Large intestine (tissue), 12 donors: ENCODE measurements at places on chromosomes 16 and 17. TPM values are rescaled to one million over a fixed set of nuclear protein-coding genes. Genes with fewer than 3 reads are reported as not detected.

DNA sequence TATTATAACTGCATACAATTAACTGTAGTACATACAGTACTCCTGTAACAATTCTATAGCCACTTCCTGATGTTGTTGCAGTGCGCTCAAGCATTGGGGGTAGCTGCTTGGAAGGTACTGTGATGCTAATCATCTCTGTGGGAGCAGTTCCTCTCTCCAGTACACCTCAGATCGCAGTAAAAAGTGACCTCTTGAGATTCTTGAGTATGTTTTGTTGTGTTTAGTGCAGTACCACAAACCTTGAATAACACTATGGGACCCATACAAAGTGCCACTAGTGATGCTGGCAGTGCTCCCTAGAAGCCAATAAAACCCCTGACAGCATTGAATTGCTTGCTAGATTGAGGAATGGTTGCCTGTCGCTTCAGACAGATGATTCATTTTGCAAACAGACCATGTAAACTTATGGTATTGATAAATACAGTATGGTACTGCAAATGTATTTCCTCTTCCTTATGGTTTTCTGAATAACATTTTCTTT, 193.0 kb downstream of the SPECC1 start:
- DNase-seq, result no peak

DNA sequence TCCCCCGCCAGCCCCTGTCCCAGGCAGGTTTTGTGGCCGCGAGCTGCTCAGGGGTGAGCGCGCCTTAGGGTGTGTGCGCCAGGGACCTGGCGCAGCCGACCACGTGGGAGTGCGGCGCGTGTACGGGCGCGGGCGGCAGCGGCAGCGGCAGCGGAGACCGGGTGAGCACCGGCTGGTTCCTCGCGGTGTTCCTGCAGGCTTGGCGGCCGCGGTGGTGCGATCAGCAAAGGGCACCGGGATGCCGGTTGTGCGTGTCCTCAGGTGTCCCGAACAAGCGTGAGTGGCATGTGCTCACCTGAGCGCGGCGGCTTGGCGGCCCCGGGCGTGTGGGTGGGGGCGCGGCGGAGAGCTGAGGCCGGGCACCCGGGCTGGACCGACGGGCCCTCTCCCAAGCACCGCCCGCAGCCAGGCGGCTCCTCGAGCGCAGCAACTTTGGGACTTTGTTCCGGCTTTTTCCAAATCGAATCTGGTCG, 381 bp upstream of the HSD11B2 start:
- no peak for DNase-seq

DNA sequence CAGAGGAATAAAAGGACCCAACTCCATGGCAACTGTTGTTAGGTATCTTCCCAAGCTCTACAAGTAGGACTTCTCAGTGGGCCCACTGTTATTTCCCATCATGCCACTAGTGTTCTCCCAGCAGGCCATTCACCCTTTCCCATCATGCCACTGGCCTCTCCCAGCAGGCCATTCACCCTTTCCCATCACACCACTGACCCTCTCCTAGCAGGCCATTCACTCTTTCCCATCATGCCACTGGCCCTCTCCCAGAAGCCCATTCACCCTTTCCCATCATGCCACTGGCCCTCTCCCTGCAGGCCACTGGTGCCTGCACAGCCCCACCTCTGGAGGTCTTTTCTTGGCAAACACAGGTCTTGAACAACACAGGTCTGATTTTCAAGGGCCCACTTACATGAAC, 36.3 kb downstream of the IFT140 start:
- no peak for DNase-seq

- peak; percentile 88 for DNase-seq
These were observed 29.4 kb upstream of the SUPT4H1 start for GRCh38 chr17:58381124-58382035.

GRCh38 chr16:4328046-4328781, 12.3 kb downstream of the GLIS2 start:
- DNase-seq, result peak; percentile 86

DNA sequence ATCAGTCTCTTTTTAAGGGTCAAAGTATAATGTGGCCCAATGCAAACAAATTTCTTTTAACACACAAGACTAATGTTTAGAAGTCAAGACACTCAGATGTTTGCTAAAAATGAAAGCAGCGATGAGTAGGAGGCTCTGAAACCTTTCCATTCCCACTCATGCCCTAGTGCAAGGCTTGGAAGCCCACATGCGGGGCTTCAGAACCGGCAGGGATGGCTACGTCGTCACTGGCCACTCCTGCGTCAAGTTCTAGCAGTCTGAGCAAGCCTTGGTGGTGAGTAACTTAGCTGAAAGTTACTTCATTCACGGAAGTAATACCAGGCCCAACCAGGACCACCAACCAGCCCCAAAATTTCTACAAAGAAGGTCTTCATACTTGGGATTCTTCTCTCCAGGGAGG, 14.8 kb upstream of the TMED6 start:
- DNase-seq, result no peak

DNA sequence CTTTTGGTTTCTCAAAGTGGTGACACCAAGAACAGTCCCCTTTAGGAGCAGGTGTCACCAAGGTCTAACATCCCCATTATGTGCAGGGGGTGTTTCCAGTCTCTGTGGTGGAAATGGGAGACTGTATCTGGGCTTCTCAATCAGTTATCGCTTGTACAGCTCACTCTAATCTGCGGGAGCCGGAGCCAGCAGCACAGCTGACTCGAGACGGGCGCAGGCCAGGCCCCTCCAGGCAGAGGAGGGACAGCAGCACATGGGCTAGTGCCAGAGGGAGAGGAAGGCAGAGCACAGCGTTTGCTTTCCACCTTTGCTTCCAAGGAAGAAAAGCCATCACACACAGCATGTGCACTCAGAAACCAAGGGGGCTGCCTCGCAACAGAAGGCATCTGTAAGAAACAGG, 91.2 kb upstream of the CREBBP start:
- DNase-seq, result no peak

DNA sequence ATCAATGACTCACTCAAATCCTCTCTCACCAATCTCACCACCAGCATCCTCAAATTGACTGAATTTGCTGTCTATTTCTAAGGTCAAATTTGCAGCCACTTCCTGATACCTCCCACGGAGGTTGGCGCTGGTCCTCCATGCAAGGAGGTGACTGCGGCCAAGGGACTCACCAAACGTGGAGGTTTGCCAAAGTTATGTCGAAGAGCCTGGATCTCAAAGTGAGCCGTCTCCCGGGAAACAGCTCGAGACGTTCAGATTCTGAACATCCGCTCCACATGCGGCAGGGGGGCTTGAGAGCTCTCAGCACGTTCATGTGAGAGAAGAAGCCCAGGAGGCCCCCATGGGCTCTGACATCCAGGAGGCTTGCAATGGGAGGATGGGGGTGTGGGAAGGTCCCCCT, 22.6 kb downstream of the LGALS3BP start:
- no peak for DNase-seq

DNA sequence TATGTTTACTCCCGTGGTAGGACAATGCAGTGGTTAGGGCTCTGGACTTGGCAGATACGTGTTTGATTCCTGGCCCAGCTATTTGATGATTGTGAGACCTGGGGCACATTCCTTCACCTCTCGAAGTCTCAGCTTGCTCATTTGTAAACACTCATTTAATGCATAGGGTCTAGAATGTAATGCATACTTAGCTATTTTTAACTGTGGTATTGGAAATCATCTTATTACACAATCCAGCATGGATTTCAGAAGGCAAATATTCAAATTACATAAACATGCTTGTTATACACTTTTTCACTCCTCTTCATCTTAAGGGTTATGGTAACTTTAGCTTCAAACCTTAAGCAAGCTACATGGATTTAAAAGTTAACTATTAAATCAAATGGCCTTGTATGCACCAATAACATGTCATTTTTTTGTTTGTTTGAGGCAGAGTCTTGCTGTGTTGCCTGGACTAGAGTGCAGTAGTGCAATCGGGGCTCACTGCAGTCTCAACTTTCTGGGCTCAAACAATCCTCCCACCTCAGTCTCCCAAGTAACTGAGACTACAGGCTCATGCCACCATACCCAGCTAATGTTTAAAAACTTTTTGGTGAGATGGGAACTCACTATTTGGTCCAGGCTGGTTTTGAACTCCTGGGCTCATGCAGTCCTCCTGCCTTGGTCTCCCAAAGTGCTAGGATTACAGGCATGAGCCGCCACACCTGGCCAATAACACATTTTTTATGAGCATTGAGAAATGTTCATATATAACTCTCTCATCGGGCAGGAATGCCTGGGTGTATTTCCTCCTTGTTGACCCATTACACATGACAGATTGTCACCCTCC, 52.5 kb downstream of the VAT1L start:
- no peak for DNase-seq

- DNase-seq, result no peak
These were observed 3.1 kb upstream of the KRT17 start for GRCh38 chr17:41627316-41628072.

SLC5A2 gene
- 7.3 TPM for polyA plus RNA-seq

CD300A gene
- 6.7 TPM for polyA plus RNA-seq
